ENCODE measurements at places on chromosomes 13 and 19. TPM values are rescaled to one million over a fixed set of nuclear protein-coding genes. Genes with fewer than 3 reads are reported as not detected.

GNA15 gene
- polyA plus RNA-seq = 0.99 TPM

DNA sequence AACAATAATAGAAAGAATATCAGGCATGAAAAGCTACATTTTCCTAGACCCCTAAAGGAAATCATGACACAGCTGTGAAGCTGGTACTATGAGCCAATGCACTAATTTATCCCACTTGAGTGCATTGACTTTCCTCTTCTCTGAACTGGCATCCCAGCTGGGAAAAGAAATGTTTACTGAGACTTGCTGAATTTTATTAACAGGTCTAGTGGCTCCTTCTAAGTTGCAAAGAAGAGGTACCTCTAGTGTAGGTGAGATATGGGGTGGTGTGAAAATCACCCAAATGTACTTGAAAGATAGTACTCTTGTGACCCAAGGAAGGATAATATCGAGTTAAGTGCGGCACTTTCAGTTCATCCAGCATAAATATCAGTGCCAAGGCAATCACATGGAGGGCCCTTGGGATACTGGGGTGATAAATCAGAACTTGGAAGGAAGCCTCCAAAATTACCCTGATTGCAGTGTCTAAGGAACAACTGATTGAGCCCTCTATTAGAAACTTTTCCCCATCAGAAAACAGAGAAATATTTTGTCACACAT, 369.2 kb downstream of the PCDH9 start:
- DNase-seq = no peak

DNA sequence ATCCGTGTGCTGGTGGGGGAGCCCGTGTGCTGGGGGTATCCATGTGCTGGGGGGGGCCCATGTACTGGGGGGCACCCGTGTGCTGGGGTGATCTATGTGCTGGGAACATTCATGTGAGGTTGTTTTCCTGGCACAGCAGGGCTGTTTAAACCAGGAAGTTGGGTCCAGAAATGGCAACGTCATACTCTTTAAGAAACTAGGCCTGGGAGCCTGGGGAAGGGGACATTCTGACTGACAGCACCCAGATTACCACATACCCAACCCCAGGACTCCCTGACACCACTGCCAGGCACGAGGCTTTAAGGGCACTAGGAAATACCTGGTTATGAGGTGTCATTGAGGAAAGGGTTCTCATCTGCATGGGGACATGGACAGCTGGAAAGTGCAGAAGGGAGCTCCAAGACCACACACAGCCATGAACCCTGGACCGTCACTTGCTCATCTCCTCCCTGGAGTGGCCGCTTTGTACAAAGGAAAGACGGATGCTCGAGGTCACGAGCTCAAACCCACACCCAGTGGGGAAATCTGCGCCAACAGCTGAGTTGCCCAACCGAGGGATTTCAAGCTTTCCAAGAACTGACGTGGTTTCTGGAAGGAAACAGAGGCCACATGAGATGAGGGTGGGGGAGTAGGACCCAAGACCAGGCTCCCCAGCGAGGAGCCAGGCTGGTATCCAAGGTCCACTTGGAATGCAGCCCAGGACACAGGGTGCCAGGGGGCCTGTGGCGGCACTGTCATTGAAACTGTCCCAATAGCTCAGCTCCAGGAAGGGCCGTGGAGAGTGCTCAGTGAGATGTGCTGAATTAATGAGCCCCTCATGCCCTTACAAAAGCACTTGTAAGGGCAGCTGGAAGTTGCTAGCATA, 40.9 kb downstream of the RAB20 start:
- DNase-seq = no peak

- DNase-seq = no peak
These were observed 36.4 kb downstream of the RASA3 start for GRCh38 chr13:114096031-114096485.

DNA sequence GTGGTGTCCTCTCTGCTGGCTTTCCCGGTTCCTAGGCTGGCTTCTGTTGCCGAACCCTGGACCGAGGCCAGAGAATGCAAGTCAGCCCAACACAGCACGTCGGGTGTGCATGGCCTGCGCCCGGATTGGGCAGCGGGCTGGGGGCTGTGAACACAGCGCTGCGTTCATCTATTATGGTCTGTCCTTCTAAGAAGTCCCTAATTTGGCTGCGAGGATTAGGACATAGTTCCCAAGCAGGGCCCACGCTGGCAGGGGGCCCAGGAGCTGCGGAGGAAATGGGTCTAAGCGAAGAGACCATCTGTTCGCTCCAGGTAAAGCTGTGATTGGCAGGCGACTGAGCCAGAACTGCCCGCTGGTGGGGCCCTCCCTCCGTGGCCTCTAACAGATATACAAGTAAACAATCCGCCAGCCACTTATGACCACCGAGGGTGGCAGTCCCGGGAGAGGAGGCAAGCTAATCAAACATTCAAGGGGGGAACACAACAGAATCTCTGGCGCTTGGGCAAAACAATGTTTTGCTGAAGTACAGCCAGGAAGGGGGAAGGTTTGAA, 6.0 kb downstream of the SYCE2 start:
- DNase-seq = no peak

DNA sequence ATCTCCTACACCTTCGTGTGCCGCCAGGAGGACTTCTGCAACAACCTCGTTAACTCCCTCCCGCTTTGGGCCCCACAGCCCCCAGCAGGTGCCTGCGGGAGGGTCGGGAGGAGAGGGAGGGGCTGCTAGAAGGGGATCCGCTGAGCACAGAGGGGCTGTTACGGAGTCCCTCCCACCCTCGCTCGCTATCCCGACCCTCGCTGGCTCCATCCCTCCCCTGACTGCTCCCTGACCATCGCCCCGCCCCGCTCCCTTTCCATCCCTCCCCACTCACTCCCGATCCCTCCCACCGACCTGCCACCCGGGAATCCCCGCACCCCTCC, 780 bp downstream of the CD177 start:
- no peak for DNase-seq

HPN gene
- 128 TPM for polyA plus RNA-seq

DNA sequence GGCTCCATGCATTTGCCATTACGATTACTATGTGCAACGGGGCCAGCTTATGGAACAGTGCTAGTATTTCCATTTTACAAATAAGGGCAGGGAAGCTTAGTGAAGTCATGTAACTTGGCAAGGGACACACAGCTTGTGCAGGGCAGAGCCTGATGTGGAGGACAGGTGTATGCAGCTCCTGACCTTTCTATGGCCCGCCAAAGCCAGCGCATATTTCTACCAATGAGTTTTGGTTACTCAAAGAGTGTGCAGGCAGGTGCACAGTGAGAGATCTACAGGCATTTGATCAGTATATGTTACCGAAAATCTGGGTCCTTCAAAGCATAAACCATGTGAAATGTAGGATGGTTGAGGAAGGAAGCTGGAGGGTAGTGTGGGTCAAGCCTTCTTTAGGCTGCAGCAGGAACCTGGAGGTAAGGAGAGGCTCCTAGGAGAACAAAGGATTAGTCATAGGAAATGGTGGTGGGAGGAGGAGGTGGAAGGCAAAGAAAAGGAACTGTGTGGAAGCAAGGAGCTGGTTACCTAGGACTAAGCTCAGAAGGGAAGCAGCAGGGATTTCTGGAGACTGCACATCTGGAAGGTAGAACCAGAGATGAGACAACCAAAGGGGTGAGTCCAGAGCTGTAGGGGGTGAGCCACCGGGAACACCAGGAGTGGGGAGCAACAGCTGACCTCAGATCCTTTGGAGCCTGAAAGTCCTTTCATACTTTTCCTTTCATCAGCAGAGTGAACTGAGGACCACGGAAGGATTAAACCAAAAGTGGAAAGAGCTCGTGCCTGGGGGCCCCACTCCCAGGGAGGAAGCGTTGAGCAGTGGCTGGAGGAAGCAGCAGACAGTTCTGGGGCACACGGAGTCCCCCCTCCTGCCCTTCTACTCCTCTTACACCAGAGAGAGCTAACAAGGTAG, 4.2 kb upstream of the PDX1 start:
- DNase-seq = no peak

DNA sequence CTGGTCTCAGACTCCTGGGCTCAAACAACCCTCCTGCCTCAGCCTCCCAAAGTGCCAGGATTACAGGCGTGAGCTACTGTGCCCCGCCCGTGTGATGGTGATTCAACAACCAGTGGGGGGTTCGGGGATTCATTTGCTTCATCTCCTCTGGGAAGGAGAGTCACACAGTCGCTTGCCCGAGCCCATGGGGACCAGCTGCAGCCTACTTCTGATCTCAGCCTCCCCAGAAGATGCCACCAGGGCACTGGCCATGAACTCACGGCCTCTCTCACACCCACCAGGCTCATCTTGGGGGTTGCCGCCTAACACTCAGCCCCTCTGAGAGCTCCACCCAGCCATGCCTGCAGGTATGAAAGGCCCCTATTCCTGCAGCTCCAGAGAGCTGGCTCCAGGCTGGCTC, 6.8 kb downstream of the TOMM40 start:
- DNase-seq = no peak

DNA sequence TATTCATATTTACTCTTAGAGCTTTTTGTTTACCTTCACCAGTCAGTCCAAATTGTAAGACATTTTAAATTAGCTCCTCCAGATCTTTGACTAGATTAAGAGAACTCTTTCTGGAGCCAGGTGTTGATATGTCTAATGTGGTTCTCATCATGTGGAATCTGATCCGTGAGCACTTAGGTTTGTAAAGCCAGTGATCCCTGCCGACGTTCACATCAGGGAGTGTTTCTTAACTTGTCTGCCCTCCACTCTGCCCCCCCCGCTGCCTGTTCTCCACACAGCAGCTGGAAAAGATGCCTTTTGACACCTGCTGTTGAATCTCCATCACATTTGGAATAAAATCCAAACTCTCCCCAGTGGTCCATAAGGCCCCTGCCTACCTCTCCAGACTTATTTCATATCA, 17.7 kb downstream of the METTL21C start:
- DNase-seq = peak; percentile 60

- peak; percentile 51 for DNase-seq
These were observed 324 bp upstream of the FBXO17 start for GRCh38 chr19:38975861-38976271.

STXBP2 gene
- polyA plus RNA-seq = 61.8 TPM

IGFL1 gene
- not detected for polyA plus RNA-seq

GRCh38 chr13:92657565-92657964, 569.0 kb upstream of the GPC6 start:
- DNase-seq = no peak

DNA sequence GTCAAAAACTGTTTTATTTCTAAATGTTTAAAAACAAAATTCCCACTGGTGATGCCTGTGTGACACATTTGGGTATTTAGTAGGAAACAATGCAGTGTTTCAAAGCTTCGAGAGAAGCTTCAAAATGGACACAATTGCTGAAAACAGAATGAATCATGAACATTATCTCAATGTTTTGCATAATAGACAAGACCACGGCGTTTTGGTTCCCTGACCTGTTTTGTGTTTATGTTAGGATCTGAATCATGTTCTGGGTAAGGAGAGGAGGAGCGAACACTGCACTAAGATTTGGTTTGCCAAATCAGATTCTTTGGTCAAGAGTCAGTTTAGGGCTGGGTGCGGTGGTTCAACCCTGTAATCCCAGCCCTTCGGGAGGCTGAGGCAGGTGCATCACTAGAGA, 42.2 kb downstream of the IFT88 start:
- no peak for DNase-seq

DNA sequence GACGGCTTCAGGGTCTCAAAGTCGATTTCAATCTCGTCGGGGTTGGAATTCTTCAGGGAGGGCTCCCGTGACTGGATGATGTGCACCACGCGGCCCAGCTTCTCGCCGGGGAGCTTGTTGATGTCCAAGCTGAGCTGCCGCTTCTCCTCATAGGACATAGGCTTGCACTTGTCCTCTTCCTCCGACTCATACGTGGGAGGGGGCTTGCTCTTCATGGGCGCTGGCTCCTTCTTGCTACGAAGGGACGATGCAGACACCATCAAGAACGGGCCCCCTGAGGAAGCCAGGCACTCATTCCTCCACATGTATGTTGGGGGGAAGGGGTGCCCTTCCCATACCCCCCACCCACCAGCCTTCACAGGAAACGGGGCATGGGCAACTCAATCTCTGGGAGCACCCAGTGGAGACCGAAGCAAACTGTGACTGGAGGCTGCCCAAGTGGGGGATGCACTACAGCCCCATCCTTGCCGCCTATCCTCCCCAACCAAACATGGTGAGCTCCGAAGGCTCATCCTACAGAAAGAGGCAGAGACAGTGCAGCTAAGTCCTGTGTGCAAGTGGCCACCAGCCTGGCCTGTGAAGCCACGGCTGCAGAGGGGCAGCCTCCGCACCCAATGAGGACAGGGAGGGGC, 23.2 kb upstream of the EPHX3 start:
- DNase-seq = no peak

RNF17 gene
- polyA plus RNA-seq = not detected

DNA sequence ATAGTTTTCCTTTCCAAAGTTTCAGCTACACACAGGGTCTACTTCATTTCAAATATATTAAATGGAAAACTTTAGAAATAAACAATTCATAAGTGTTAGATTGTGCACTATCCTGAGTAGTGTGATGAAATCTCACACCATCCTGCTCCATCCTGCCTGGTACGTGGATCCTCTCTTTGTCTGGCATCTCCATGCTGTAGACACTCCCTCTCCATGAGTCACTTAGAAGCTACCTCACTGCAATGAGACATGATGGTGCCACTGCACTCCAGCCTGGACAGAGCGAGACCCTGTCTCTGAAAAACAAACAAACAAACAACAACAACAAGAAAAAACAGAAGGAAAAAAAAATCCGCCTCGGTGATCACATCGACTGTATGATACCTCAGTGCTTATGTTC, 191.8 kb downstream of the PCCA start:
- no peak for DNase-seq

PLIN4 gene
- polyA plus RNA-seq = 1.4 TPM

GRCh38 chr13:99131410-99131809, 69.2 kb upstream of the UBAC2 start:
- DNase-seq = no peak

ZNF304 gene
- polyA plus RNA-seq = 17.6 TPM

GRCh38 chr19:6945733-6946132, 58.4 kb downstream of the ADGRE1 start:
- no peak for DNase-seq

DNA sequence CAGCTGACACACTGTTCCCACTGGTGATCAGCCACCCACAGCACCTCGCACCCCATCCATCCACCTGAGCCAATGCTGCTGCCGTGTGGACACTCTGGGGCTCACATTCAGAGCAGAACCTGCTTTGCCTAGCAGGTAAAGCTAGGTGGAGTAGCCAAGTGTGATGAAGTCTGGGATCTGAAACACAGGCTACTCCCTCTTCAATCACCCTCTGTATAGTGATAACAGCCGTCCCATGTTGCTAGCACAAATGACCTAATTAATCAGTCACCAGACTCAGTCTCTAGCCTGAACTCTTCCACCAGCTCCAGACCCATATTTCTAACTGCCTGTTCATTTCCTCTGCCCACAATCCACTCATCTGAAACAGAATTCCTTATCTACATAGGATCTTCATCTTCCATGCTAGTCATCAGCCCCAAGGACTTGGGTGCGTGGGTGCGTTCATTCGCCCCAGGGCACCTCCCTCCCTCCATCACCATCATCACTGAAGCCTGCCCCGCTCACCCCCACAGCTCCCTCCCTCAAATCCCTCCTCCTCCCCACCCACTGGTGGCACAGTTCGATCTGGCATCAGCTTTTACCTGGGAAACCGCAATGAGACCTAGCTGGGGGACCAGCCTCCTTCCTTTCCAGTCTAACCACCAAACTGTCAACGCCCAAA, 19.8 kb downstream of the STK24 start:
- DNase-seq = no peak

CGB1 gene
- not detected for polyA plus RNA-seq

All from renal pelvis (tissue), 12 donors.